Kidney tubule cell (primary cell): ENCODE measurements at places on chromosomes 16 and 17.
A peak's percentile ranks its signal among the peaks of the same experiment; 100 is the strongest.

- no peak for DNase-seq
Measured at GRCh38 chr16:86965840-86966550, 351.2 kb downstream of the C16orf95 start.

DNA sequence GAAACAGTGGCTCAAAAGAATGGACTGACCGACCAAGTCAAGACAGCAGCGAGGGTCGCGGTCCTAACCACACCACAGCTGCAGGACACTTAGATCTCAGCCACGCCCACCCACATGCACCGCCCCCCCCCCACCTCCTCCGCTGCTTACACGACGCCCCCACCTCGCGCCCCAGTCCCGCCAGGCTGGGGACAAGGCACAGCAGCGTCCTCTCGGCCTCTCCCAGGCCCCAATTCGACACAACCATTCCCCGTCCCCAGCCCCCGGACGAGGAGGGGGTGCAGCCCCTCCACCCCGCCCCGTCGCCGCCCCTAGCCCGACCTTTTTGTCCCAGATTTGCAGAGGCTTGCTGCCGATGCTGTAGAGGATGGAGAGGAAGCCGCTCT, 477 bp downstream of the CFAP20 start:
- no peak for DNase-seq

DNA sequence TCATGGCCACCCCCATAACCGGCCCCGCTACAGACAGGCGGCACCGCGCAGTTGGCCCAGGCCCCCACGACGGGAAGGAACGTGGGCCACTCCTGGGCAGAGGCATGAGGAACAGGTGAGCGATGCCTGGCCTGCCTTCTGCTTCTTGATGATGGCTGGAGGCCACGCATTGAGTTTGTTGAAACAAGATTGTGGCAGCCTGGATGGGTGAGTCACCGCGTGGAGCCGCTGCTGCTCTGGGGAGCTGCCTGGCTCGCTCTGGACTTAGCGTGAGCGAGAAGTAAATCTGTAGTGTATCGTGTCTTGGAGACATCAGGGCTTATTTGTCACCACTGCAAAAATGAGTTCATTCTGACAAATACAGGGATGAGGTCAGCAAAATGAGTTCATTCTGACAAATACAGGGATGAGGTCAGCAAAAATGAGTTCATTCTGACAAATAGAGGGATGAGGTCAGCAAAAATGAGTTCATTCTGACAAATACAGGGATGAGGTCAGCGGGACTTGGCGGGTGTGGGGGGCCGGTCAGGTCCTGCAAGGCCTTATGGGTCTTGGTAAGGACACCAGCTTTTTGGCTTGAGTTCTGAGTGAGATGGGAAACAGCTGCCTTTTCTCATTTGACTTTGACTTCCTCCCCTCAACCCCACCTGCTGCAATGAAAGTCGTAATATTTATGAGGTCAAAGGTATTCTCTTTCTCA, 93.0 kb downstream of the SEC14L1 start:
- peak; percentile 73 for DNase-seq

- no peak for DNase-seq
Measured at GRCh38 chr16:67105246-67105645, 4.5 kb upstream of the PHAF1 start.

GRCh38 chr17:74512624-74513091, 18.6 kb downstream of the CD300LB start:
- DNase-seq, result peak; percentile 89

GRCh38 chr16:28288114-28288513, 4.2 kb upstream of the SBK1 start:
- DNase-seq, result no peak

DNA sequence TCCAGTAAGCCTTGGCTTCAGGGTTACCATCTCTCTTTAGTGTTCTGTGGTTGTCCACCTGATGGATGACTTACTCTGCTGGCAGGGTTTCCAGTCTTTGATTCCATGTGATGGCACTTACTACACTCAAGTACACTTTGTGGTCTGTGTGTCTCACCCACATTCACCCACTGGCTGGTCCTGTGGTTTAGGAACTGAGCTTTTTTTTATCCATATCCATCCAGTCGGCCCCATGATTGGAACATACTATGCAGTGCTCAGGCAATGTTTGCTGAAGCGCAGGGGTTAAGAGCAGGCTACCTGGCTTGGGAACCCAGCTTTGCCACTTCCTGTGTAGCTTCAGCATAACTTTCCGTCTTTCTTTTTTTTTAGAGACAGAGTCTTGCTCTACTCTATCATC, 2.8 kb upstream of the FUS start:
- peak; percentile 92 for DNase-seq

DNA sequence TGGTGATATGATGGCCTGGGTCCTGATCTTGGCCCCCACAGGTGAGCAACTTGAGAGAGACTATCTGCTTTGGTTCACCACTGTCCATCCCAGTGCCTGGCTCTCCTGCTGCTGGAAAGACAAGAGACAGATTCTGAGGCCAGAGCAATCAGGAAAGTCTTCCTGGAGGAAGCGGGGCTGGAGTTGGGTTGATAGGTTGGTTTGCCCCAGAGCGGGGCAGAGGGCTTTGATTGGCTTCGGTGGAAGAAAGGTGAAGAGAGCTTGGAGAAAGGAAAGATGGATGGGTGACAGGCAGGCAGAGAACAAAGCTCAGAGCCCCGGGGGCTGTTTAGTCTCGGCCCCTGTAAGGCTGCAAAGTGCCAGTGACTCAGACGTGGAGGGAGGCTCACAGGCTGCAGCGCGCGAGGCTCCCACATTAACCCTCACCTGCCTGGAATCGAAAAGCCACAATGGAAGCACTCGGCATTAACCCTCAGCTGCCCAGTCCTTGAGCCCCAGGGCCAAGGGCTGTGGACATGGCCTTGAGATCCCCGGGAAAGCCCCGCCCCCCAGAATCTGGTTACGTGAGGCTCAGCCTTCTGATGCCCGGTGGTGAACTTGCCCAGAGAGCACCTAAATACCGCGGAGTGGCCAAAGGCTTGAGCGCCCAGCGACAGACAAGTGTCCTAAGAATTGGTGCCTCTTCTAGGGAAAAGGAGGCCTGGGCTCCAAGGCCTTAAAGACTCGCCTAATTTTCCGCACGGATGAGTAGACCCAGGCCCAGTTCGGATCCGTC, 996 bp upstream of the CPNE2 start:
- DNase-seq, result peak; percentile 53
